ENCODE measurements at places on chromosomes 13 and 19.
A peak's percentile ranks its signal among the peaks of the same experiment; 100 is the strongest.

GRCh38 chr13:45362939-45363338, 22.0 kb upstream of the TPT1 start:
- no peak for DNase-seq

DNA sequence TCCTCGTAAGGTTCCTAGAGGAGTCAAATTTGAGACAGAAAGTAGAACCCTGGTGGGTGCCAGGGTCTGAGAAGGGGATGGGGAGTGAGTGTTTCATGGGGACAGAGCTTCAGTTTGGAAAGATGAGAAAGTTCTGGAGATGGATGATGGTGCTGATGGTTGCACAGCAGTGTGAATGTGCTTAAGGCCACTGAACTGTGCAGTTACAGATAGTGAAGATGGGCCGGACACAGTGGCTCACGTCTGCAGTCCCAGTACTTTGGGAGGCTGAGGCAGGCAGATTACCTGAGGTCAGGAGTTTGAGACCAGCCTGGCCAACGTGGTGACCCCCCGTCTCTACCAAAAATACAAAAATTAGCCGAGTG, 917 bp downstream of the SPC24 start:
- no peak for DNase-seq

DNA sequence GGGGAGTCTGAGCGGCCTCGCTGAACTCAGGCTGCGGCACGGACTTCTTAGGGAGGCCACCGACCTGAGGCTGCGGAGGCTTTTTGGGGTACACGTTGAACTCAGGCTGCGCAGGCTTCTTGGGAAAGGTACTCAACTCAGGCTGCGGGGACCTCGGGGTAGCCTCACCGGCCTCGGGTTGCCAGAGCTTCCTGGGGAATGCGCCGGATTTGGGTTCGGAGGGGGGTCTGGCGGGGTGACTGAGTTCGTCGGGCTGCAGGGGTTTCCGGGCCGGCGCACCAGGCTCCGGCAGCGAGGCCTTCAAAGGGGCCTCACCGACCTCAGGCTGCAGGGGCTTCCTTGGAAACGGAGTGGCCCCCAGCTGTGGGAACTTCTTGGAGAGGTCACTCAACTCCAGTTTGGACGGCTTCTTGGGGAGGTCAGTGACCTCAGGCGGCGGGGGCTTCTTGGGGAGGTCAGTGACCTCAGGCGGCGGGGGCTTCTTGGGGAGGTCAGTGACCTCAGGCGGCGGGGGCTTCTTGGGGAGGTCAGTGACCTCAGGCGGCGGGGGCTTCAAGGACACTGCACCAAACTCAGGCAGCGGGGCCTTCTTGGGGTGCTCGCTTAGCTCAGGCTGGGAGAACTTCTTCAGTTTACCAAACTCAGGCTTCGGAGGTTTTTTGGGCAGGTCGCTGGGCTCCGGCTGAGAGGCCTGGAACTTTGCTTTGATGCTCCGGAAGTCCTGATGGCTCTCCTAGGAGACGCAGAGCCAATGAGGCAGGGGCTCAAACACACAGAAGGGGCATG, 3.2 kb downstream of the PRAM1 start:
- no peak for DNase-seq

- no peak for DNase-seq
These were observed 122.0 kb downstream of the UQCRFS1 start for GRCh38 chr19:29090783-29091526.

GRCh38 chr13:75467040-75467728, 14.8 kb downstream of the TBC1D4 start:
- DNase-seq = no peak

DNA sequence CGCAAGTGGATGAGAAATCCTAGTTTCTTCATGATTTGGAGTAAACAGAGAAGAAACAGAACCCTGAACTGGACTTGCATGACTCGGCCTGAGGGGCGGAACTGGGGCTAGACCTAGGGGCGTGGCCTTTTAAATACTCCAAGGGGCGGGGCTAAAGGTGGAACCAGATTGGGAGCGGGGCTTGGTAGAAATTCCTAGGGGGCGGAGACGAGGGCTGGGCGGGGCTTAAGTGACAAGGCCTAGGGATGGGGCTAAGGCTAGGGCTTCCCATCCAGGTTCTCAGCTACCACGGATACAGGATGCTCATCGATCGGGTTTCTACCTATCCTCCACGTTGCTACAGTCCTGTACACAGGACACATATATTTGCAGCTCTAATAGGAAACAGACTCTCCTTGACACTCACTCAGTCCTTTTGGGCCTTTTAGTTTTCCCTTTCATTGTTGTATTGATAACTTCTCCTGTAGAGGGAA, 372 bp upstream of the ZNF699 start:
- DNase-seq = peak; percentile 89

DNA sequence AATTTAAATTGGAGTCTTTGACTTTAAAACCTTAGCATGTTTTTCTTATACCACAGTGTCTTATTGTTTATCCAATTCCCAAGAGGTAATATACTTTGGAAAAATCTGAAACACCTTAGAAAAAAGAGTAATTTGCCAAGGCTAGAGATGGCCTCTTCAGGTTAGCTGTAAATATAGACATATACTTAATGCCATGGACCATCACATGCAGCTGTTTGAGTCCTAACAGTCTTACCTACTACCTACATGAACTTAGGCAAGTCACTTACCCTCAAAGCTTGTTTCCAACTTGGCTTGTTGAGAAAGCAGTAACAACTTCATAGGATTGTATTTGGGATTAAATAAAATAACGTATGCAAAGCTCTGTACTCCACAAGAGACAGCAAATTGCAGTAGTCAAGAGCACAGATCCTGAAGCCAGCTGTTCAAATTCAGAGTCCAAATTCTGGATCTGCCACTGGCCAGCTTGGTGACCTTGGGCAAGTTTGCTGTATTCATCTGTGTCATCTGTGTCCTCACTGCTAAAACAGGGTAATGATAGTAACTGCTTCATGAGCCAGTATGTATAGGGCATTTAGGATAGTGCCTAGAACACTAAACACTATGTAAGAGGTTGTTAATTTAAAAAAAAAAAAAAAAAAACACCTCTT, 13.2 kb upstream of the SPART start:
- no peak for DNase-seq

DNA sequence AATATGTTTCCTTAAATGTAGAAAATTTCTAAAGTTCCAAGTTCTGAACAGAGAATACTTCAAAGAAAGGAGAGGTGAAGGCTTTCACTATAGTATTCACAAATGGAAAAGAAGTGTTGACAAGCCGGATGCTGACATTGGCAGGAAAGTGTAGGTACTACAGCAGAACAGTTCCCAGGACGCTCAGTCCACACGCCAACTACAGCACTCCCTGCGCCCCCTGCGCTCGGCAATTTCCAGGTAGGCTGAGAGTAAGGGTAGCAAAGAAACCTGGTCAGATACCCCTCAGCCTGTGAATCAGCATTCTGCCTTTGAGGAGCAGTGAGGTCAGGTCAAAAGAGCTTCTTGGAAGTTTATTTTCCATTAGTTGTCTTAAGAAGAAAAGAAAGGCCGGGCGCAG, 115.3 kb downstream of the NALCN start:
- no peak for DNase-seq

GRCh38 chr13:98796798-98797197, 44.3 kb upstream of the SLC15A1 start:
- no peak for DNase-seq

DNA sequence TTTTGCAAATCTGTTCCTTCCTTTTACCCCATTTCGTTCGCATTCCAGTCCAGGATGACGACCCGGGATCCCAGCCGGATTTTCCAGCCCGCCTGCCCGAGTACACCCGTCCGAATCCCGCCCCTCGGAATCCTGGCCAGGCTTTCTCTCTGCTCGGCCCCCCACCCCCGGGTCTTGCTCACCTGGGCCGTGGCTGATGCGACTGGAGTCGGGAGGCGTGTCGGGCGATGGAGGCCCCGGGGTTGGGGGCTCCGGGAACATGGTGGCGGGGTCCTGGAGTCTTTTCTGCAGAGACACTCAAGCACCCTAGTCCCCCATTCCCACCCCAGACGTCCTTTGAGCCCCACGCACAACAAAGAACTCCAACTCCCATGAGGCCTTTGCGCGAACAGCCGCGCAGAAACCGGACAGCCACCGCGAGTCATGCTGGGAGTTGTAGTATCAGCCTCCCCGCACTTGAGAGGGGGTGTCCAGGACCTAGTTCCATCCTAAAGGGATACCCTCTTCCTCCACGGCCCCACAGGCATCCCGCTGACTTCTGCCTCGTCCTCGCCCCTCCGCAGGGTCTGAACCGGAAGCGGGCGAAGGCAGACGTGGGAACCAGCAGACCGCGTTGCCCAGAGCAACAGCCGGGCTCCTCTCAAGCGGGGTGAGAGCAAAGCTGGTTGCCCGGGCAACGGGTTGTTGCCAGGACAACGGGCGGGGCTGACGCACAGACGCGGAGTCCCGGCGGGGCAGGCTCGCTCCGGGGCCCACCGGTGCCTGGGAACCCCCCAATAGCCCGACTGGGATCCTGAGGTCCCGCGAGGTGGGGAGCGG, 1.1 kb downstream of the SYT5 start:
- DNase-seq = peak; percentile 83

DNA sequence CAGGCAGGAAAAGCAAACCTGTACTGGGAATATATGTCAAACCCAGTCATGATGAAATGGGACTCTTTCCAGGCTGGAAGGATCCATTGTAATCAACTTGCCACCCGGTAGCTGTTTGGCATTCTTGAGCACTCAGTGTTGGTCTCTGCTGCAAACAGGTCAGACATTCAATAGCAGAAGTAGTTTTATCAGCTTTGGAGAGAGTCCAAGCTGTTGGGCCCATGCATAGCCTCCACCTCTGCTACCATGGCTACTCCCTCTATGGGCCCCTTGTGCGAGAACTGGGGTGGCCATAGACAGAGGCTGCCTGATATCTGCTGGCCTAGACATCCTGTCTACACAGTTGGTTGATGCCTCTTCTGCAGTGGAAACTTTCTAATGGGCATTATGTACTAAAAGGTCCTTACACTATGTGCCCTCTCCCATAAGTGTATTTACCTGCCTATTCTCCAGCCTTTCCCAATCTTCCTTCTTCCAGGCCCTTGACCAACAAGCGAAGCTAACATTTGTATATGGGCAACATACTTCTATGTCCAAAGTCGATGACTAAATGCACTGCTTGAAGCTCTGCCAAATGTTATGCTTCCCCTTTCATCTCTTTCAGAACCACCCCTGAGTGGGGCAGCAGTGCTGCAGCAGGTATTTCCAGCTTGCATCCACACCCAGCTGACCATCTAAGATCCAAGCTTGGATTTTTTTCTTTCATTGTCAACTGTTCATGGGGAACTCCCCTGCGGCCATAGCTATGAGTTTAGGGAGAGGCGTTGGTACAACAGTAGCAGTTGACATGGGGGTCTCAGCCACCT, 5.3 kb upstream of the RNF6 start:
- no peak for DNase-seq

- no peak for DNase-seq
These were observed 46.1 kb upstream of the RAP2A start for GRCh38 chr13:97387890-97388289.

DNA sequence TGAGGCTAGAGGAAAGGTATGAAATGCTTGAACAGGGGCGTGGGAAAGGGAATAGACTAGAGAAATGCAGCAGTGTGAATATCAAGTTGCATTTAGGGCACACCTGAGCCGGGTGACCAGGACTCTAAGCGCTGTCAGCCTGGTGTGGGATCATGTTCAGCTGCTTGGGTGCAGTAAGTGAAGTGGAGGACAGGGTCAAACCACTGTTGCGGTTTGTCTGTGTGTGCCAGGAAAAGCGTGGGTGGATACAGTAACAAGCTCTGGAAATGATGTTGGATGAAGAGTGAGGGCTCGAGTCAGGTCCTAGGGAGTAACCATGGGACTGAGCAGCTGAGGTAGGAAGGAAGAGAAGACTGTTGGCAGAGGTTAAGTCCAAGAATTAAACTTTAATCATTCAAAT, 15.8 kb downstream of the DGKH start:
- DNase-seq = no peak

DNA sequence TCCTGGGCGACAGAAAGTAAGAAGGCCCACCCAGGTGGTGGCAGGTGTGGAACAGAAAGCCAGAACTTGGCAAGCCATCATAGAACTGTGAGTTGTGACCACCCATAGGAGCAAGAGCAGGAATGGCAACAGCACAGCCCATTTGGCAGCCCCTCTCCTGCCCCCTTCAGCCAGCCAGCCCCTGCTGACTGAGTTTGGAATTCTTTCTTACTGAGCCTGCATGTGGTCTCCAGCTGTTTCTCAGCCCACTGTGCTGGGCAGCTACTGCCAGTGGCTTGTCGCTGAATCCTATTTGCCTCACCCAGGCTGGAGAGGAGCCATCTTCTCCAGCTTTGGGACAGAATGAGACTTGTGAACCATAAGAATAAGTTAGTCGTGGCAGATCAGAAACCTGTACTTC, 28.3 kb downstream of the CNMD start:
- DNase-seq = no peak

DNA sequence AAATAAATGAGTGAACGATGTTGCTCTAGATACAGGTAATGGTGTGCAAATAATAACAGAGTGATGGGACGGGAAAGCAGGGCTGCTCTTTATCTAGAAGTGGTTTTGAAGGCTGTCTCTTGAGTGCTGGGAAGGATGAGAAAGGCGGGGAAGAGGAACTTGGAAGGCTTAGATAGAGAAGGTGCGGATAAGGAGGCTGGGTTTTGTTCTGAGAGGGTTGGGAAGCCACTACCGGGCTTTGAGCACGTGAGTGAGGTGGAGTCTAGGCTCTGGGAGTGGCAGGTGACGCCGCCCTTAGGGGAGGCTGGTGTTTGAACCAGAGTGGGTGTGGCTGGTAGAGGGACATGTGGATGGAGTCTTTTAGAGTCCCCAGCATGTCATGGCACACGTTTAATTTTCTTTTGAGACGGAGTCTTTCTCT, 811 bp downstream of the ARMC6 start:
- no peak for DNase-seq

DNA sequence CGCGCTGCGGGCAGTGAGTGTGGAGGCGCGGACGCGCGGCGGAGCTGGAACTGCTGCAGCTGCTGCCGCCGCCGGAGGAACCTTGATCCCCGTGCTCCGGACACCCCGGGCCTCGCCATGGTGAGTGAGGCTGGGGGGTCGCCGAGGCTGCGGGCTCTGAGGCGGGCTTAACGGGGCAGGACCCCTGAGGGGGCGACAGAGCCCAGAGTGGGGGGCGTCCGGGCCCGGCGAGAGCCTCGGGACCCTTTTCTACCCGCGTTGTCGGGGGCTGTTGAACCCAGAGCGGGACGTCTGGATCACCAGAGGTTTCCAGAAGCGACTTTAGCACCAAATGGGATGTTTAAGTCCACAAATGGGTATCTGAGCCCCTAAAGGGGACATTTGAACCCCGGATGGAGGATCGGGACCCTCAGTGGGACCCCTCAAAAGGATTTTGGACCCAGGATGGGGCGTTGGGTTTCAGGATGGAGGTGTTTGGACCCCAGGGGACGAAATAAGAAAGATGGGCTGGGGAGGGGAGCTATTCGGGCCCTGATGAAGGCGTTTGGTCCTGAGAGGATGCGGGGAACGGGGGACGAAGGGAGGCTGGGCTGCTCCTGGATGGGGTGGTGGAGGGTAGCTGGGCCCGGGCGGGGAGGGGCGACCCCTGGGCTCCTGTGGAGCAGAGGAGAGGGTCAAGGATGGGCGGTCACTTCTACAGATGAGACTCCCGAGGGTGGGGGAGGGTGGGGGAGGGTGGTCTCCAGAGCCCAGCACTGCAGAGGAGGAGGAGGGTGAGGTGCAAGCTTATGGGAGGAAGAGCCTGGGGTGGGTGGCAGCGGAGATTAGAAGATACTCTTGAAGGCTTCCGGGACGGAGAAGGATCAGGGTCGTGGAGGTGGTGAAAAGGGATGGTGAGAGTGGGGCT, at the start of gene CALM3:
Gene CALM3 (plus strand): TSS at position 13 of the 907 bp plus-strand sequence. CDS start 105 bp downstream, at position 118.
- no peak for DNase-seq

- no peak for DNase-seq
These were observed 5.8 kb upstream of the DMKN start for GRCh38 chr19:35519291-35519690.

GRCh38 chr19:3387645-3388589, 21.5 kb downstream of the NFIC start:
- no peak for DNase-seq

- DNase-seq = no peak
These were observed 949.6 kb upstream of the SLC10A2 start for GRCh38 chr13:104015646-104016396.

Data from NCI-H187 (cell line).